NCI-H774 (cell line): ENCODE measurements at places on chromosomes 1 and 21.

- no peak for DNase-seq
Measured at GRCh38 chr1:244789276-244789580, 46.2 kb upstream of the COX20 start.

GRCh38 chr1:17314491-17314971 is 6.5 kb downstream of the PADI4 start:
- DNase-seq = no peak

GRCh38 chr1:33441088-33441745 is 10.3 kb upstream of the PHC2 start:
- no peak for DNase-seq

GRCh38 chr1:215529111-215529510 is 38.0 kb upstream of the KCTD3 start:
- no peak for DNase-seq

GRCh38 chr1:245434280-245434679 is 279.5 kb downstream of the KIF26B start:
- DNase-seq = no peak

- no peak for DNase-seq
Measured at GRCh38 chr1:156337052-156337887, 822 bp downstream of the CCT3 start.

- DNase-seq = no peak
Measured at GRCh38 chr1:158289811-158290210, at the start of gene CD1C. TSS of gene CD1C (plus strand) at chr1:158289923. CDS start at chr1:158290065, 142 bp downstream.

DNA sequence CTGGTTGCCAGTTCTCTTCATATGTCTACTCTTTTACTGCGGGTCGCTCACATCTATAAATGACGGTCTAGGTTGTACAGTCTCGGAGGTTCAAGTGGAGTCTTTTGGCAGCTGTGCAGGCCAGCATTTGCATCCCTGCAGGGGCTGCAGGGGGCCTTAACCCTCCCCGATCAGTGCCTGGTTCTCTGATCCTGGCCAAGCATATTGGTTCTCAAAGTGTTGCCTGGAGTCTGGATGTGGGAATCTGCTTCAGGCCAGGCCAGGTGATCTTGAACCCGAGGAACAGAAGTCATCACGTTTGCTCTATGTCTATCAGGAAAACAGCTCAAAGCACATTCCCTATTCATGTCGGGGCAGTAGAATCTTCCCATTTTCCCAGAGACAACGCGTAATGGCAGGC is 21.8 kb downstream of the B3GALT5 start:
- DNase-seq = no peak

DNA sequence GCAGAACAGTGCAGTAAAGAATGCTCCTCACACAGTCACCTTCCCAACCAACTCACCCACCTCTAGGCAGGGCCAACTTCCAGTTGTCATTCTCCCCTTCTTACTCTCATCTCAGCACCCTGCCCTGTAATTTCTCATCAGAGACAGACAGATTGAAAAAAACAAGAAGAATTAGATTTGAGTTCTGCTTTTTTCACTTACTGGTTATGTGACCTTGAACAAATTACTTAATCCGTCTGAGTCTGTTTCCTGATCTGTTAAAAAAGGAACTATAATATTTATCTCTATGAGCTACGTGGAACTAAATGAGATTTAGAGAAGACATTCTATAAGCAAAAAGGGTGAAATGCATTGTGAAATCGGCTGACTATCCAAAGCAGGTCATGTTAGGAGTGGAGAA is 330.3 kb downstream of the ZNF326 start:
- DNase-seq = no peak

- DNase-seq = no peak
Measured at GRCh38 chr21:23488245-23488644, 2119.0 kb downstream of the MRPL39 start.

- no peak for DNase-seq
Measured at GRCh38 chr1:229263254-229263653, 7.7 kb upstream of the RAB4A start.

DNA sequence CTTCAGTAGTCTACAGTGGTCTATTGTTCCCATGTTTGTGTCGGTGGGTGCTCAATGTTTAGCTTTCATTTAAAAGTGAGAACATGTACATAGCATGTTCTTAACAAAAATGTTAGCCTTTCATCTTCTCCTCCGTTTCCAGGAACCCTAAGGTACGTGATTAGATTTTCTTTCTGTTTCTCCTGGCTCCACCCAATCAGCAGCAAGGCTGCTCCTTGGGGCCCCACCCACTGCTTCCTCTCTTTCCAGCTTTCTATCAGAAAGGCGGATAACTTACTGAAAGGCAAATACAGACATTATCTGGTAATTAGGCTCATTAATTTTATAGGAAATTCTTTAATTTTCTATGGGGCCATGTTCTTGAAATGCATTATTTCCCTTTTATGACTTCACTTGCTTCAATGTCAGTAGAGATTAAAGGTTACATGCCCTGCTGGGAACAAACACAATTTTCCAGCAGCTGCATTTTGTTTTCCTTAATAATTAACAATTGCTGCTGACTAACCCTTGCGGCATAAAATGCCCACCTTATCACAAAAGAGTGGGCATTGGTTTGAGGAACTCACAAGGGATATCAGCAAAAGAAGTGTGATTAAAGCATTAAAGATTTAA is 324.9 kb upstream of the SNX7 start:
- no peak for DNase-seq

DNA sequence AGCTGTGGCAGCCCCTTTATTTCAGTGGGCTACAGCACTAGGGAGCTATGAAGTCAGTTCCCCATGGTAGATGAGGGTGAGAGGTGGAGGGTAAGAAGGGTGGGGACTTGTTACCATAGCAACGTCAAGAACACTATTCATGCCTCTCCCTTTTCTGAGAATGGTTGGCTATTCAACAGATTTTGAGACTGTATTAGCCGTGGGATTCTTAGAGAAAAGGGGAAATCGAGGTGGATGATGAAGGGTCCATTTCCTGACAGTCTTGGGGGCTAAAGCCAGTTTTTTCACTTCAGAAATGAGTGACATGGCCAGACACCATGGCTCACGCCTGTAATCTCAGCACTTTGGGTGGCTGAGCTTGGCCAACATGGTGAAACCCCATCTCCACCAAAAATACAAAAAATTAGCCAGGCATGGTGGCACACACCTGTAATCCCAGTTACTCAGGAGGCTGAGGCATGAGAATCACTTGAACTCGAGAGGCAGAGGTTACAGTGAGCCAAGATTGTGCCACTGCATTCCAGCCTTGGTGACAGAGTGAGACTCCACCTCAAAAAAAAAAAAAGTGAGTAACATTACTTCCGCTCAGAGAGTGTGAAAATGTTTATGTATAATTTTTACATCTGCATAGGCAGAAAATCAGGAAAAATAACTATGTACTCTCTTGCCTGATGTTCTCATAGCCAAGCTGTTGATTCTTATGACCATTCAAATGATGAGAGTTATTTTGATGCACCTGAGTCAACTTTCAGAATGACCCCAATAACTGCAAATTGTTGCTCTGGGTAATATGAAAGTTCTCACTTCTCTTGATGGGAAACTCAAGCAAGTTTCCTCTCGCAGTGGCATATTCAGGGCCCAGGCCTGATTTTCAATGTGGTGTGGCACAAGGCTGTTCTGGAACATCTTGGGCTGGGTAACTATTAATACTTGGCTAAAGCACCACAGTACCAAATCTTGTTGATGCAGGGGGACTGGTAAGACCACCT is 23.2 kb upstream of the RGSL1 start:
- DNase-seq = no peak

DNA sequence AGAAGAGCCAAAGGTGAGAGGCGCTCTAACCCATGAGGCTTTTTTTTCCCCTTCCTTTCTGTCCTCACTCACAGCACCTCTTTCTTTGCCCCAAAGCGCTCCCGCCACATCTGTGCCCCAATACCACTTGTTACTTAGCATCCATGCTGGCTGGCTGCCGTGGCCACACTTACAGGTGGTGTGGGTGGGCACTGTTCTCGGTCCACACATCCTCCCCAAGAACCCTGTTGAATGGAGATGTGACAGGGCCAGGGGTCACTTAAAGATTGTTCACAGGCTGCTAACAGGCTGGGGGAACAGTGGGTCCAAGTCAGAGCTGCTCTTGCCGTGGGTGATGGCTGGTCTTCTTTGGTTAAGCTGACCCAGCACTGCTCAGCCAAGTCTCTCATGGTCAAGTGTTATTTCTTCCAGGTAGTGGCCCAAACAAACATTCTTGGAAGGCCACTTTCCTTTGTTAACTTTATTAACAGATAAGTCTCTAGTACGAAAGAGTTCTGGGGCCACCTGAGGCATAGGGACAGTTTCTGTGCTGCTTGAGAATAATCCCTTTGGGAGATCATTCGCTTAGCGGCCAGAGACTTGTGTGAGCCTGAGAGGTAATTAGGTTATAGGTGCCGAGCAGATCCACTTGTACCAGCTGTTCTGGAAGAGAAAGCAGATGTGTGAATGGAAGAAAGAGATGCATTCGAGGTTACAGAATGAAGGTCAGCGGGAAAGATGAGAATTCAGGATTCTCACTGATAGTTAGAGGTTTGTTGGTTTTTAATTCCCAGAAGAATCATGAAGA is 62.6 kb upstream of the IRF2BP2 start:
- no peak for DNase-seq

DNA sequence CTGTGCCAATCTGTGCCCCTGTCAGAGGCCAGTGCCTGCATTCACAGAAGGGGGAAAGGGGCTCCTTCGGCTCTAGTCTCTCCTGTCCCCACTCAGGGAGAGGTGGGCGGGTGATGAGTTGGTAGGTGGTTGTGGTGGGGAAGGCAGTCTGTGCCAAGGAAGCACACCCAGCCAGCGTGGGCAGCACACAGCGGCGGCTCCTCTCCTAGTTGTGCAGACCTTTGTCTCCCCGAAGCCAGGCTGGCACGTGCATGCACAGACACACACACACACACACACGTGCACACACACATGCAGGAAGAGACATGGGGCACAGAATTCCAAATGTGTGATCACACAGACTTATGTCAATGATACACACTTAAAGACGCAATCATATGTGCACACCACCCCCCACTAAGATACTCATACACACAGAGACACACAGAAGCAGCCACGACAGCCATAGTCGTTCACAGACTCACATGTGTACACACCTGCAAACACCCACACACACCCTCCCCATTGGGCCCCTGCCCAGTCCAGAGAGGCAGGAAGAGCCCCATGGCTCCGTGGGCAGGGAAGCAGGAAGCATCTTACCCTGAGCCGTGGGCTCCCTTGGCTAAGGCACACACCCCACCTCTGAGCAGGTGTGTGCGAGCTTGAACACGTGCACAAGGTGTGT is 16.4 kb downstream of the RIMS3 start:
- DNase-seq = no peak

- no peak for DNase-seq
Measured at GRCh38 chr1:165748550-165748949, 20.1 kb downstream of the TMCO1 start.

DNA sequence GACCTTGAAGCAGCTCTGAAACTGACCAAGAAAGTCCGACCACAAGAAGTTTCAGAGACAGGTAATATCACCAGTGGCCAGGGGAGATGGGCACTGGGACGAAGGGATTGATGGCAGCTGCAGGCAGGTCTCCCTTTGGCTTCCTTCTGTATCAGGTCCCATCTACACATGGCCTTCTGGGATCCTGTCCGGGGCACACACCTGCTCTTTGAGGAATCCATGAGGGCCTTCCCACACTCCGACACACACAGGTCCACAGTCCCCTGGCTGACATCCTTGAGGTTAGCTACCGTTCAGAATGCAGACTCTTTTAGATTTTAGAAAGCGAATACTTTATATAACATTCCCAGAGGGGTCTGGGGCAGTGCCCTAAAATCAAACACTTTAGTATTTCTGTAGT is 26.5 kb upstream of the TMEM125 start:
- no peak for DNase-seq

DNA sequence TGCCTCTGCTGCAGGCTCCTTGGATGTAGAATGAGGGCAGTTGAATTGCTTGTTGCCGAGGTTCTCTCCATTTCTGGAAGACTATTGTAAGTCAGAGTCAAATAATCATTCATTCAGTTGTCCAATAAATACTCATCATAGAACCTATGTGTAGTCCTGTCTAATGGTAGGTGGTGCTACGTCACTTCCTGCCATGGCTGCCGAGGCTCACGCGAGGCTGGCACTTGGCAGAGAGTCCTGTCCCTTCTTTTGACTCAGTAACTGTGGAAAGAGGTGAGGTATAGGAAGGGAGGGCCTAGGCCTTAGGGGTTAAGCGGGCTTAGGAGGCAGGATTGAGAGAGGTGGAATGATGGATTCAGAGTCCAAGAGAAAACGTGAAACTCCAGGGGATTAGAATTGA is 9.7 kb downstream of the ADARB1 start:
- no peak for DNase-seq

DNA sequence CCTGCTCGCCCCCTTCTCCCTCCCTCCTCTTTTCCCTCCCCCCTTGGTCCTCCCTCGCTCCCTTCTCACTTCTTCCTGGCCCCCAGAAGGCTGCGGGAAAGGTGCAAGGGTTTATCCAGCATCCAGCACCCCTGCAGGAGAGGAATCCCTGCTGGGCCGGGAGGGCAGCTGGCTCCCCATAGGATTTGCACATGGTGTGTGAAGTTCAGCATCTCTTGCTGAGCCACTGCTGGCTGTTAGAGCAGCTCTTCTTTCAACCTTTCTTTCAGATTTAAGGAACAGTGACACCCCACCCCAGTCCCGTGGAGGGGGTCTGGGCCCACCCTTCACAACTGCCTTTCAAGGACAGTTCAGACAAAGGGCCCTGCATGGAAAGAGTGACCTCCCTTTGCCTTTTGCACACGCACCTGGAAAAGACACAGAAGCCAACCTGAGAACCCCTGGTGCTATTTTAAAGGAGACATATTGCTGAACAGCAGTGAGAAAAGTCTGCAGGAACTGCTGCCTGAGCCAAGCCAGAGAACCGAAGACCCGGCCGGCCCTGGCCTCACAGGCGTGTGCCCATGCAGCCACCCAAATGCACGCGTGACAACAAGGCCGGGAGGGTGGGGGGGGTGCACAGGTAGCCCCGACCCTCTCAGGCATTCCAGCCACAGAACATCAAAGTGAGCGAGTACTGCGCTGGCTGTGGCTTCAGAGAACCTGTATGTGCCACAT is 66.6 kb downstream of the SLC37A1 start:
- DNase-seq = no peak

DNA sequence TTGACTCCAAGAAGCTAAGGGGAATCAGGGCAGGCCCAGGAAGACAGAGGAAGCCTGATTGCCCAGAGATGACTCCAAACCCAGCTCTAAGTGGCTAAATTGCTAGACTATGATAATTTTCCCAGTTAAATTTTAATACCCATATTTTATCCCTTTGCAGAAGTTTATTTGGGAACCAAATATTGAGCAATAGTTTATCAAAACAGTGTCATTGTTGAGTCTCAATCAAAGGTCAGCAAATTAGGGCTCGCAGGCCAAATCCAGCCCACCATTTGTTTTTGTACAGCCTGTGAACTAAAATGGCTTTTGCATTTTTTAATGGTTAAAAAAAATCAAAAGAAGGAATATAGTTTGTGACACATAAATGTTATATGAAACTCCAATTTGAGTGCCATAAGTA is 47.1 kb downstream of the LBR start:
- no peak for DNase-seq

GRCh38 chr1:202586871-202587270 is 123.4 kb downstream of the SYT2 start:
- DNase-seq = no peak

DNA sequence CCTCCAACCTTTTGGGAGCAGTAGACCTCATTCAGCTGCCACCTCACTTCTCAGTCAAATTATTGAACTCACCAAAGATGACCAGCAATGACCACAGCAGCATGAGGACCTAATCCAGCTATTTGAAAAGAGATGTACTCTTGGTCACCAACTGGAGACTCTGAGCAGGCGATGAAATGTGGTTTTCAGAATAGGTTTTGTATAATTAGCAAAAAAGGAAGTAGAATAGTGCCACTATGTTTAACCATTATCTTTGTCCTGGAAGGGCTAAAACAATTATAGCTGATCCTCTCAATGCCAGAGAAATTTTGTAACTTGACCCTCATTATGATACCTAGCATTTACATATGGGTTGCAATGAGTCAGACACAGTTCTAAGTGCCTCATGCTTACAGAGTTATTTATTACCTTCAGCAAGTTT is at the start of gene FCRL2:
TSS of gene FCRL2 (minus strand) at position 162 of the 421 bp plus-strand sequence. CDS start at position 103, 59 bp downstream.
- DNase-seq = no peak
